Myocyte (in vitro differentiated cells): ENCODE measurements at places on chromosomes 4 and X. TPM values are rescaled to one million over a fixed set of nuclear protein-coding genes. Genes with fewer than 3 reads are reported as not detected.

DNA sequence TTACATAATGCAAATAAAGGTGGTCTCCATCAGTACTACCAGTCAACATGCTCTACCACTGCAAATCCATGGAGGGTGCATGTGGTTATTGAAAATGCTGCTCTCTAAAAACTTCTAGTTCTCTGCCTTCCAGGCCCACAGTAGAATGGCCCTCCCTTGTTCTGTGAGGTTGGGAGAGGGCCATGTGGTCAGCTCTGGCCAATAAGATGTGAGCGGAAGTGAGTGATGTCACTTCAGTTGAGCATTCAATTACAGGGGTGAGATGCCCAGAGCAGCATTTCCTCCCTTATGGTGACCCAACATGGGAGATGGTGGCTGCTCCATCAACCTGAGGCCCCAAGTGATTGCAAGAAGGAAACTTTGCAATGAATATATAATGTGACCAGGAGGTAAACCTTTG lies 148.8 kb downstream of the CPEB2 start:
- DNase-seq = no peak

DNA sequence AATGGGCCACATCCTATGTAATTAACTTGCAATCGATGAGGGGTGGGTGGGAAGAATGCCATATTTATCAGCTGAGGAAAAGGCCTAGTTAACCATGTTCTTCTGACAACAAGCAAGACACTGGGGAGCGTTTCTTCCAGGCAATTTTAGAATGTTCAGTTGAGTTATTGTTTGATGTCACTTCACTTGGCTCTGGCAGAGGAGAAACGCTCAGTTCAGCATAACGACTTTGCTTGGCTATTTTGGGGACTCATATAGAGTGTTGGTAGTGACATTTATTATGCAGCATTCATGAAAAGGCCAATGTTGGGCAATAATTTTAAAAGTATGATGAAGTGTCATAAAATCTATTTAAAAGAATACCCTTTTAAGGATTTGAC lies 648 bp downstream of the SYNPO2 start:
- DNase-seq = no peak

DNA sequence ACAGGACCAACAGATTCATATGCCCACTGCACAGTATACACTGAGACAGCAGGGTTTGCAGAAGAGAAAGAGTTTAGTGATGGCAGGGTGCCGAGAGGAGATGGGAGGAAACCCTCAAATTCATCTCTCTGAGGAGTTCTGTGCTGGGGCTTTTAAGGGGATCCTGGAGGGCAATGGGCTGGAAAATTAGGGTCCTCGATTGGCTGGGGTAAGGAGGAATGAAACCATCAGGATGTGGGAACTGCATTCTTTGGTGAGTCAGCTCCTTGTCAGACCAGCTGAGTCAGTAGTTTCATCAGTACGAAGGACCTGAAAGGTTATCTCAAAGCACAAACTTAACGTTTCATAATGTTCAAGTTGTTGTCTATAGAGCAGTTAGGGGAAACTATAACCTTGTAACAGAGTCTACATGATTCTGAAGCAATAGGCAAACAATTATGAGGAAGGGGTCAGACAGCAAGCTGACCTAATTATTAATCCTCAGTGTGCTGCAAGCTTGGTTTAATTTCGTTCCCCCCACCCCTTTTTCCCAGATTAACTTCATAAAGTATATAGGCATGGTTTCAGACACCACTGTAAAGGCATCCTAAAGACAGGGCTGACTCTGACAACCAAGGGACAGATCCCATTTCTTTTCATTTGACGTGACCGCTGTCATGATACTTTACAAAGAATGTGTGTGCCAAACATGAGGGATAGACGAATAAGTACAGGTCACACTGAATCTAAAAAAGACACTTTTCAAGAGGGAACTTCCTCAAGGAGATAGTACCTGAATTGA lies 1.5 kb upstream of the MSMO1 start:
- peak; percentile 51 for DNase-seq

DNA sequence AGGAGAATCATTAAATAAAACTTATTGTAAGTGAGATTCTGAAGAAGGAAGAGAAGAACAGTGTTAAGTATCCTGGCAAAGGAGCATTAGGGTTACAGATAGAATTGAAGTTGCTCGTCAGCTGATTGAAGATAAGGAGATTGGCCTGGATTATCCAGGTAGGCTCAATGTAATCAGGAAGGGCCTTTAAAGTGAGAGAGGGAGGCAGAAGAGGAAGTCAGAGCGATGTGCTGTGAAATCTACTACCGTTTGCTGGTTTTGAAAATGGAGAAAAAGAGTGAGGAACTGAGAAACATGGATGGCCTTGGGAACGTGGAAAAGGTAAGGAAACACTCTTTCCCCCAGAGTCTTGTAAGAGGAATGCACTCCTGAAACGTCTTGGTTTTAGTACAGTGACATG lies 245.7 kb downstream of the ANTXR2 start:
- no peak for DNase-seq

- no peak for DNase-seq
Measured at GRCh38 chr4:44961001-44961755, 234.8 kb upstream of the GNPDA2 start.

KLHL5 gene
- total RNA-seq = 51.2 and 53.6 TPM in 2 replicates

IL1RAPL2 gene
- total RNA-seq = 0.03 TPM in 1 of 2 replicates, not detected in the other

- no peak for DNase-seq
Measured at GRCh38 chrX:23845351-23845817, 62.4 kb downstream of the APOO start.

GAK gene
- total RNA-seq = 46.1 and 56.3 TPM in 2 replicates

GRCh38 chr4:107978716-107979451 lies 10.8 kb upstream of the HADH start:
- no peak for DNase-seq

GPRASP3 gene
- 4.3 and 13.5 TPM in 2 replicates for total RNA-seq

DNA sequence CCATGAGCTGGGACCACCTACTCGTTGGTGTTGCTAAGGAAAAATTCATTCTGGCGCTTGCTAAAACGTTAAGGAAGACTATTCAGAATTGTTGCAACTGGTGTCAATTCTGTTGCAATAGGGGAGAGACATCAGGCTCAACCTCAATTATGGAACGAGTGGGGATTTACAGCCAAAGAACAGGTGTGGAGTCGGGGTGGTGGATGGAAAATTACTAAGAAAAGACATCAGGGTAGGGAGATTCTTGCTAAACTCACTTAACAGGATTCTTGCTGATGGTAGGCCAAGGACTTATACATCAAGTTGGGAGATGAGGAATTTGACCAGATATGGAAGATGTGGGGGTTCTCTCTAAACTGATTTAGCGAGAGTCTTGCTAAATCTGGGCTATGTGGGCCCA lies 139.7 kb downstream of the TENM3 start:
- no peak for DNase-seq

SORBS2 gene
- 13.9 and 19.6 TPM in 2 replicates for total RNA-seq

- DNase-seq = no peak
Measured at GRCh38 chrX:118968031-118968430, 6.4 kb upstream of the LONRF3 start.

DNA sequence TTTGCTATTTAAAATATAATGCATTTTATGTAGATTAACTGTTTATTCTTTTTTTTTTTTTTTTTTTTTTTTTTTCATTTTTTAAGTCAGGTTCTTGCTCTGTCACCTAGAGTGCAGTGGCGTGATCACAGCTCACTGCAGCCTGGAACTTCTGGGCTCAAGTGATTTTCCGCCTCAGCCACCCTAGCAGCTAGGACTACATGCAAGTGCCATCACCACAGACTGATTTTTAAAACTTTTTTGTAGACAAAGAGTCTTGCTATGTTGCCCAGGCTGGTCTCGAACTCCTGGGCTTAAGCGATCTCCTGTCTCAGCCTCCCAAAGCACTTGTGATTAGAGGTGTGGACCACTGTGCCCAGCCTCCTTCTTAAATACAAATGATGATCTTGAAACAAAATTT lies 159.9 kb downstream of the CAMK2D start:
- DNase-seq = no peak

PDCL2 gene
- not detected in 2 replicates for total RNA-seq
